NCI-H1930 (cell line): ENCODE measurements at places on chromosomes 4 and X.

GRCh38 chr4:33722800-33723516 is 2521.4 kb downstream of the ARAP2 start:
- DNase-seq: no peak

GRCh38 chr4:142582340-142582739 is 263.8 kb downstream of the INPP4B start:
- no peak for DNase-seq

GRCh38 chr4:95596676-95597075 is 47.9 kb upstream of the UNC5C start:
- DNase-seq: no peak

GRCh38 chr4:181674315-181674875 is 568.8 kb upstream of the TENM3 start:
- DNase-seq: no peak

- DNase-seq: no peak
These were observed 32.2 kb downstream of the NFXL1 start for GRCh38 chr4:47882228-47882627.

DNA sequence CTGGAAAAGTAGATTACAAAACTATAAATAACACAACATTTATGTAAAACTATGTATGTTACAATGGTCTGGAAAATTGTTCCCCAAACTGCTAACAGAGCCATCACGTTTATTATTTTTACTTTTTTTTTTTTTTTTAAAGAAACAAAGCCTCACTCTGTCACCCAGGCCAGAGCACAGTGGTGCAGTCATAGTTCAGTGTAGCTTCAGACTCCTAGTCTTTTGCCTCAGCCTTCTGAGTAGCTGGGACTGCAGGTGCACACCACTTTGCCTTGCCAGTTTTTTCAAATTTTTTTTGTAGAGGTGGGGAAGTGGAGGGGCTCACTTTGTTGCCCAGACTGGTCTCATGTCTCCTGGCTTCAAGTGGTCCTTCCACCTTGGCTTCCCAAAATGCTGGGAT is 180.1 kb upstream of the SPRY1 start:
- no peak for DNase-seq

GRCh38 chrX:14359727-14360126 is 169.6 kb upstream of the GLRA2 start:
- DNase-seq: no peak

- no peak for DNase-seq
These were observed 41.5 kb downstream of the CBLL2 start for GRCh38 chrX:22314211-22314610.
